ENCODE measurements at places on chromosomes 16 and 17.

DNA sequence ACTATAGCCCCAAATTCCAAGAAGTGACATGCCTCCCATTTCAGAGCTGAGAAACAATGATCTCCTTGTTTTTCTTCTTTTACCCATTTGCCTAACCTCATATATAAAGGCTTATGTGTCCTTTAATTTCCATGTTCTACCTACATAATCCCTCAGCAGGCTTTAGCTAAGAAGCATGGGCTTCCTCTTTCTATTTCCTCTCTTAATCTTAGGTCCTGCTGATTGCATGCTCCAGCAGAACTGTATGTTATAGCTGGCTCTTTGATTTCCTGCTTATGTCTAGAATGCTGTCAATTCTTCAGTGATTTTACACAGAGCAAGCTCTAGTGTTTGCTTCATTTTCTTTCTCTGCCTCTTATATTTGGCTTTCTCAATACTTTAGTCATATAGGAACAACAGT, 151.7 kb upstream of the COX10 start:
- DNase-seq, result no peak

DNA sequence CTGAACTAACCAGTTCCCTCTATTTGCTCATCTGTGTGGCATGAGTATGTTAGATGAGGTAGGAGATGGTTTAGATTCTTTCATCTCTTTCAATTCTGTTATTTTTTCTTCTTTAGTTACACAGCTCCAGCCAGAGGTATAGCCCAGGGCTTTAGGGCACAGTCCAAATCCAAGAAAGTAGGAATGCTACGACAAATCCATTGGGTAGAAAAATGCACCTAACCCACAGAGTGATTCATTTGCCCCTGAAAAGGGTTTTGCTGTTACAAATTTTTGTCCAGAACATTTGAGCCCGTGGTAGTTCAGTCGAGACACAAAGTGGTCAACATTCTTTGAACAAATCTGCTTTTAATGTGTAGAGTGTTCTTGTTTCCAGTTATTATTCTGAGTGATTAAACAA, 250.7 kb downstream of the HS3ST3A1 start:
- DNase-seq, result no peak

DNA sequence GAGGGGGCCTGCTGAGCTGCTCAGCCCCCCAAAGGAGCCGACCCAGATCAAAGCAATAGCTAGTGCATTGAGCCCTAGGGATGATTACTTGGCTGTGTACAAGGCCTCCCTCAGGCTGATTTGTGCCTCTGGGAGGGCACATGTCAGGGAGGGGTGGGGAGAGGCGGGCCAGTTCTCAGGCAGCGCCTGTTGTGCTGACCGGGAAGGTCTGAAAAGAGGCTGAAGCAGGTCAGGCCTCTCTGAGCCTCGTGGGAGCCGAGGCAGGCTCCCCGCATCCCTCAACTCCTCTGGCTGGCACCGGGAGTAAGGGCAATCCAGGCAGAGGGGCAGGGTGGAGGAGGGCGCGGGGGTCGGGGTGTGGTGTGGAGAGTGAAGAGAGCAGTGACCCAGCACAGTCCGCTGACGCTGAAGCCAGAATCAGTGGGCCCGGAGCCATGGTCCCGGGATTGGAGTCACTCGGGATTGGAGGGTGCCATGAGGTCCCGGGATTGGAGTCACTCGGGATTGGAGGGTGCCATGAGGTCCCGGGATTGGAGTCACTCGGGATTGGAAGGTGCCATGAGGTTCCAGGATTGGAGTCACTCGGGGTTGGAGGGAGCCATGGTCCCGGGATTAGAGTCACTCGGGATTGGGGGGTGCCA, 3.0 kb downstream of the DCXR start:
- no peak for DNase-seq

- no peak for DNase-seq
Measured at GRCh38 chr17:50240851-50241250, 33.4 kb upstream of the TMEM92 start.

GRCh38 chr17:57138030-57138911, 53.2 kb downstream of the AKAP1 start:
- DNase-seq, result no peak

GRCh38 chr17:47643116-47643515, 6.6 kb upstream of the KPNB1 start:
- no peak for DNase-seq

- DNase-seq, result peak; percentile 62
Measured at GRCh38 chr16:89122322-89122851, 28.7 kb downstream of the ACSF3 start.

DNA sequence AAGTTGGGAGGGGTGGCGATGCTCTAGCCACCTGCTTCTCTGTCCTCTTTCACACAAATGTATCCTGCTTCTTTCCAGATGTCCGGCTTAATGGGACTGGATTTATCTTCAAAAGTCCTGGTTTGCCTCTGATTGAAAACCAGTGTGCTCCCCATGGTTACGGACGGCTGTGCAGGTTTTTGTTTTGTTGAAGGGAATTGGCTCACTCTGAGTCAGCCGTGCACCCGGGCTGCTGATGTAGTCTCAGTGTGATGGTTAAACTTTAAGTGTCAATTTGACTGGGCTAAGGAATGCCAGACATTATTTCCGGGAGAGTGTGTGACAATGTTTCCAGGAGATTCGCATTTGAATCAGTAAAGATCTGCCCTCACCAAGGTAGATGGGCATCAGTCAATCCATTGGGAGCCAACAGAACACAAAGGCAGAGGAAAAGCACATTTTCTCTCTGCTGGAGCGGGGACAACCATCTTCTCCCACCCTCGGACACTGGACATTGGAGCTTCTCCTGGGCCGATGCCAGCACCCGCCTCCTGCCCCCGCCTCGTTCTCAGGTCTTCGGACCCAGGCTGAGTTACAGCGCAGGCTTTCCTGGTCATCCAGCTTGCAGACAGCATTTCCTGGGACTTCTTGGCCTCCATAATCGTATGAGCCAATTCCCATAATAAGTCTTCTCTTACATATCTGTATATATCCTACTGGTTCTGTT, 126.9 kb upstream of the TNRC6C start:
- DNase-seq, result peak; percentile 15

DNA sequence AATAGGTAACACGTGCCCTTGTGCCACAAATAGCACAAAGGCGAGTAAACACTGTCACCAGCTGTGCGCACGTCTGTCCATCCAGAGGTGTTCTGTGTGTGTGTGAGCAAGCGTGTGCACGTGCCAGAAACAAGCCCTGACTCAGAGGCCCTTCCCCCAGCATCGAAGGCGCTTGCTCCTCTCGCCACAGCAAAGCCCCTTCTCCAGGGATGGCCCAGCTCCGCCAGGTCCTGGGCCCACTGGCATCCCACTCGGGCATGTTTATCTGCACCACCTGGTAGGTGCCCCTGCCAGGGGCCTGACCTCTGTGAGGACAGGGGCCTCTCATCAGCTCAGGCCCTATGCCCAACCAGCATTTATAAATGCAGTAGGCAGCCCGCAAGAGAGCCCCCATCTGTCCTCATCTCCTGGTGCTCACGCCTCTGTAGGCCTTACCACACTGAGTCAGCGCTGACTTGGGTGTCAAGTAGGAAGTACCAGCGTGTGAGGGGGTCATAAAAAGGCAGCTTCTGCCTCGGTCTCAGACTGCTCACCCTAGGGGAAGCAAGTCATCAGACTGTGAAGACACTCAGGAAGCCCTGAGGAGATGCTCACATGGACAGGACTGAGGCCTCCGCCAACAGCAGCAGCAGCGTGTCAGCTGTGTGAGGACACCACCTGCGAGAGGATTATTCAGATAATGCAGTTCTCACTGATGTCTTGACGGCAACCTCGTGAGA, 10.8 kb downstream of the TMEM235 start:
- no peak for DNase-seq

- DNase-seq, result no peak
Measured at GRCh38 chr16:84544031-84544773, 39.7 kb upstream of the MEAK7 start.

GRCh38 chr16:55037046-55037445, 106.4 kb downstream of the IRX5 start:
- DNase-seq, result no peak

- no peak for DNase-seq
Measured at GRCh38 chr17:71472809-71473789, 647.7 kb upstream of the SOX9 start.

- DNase-seq, result no peak
Measured at GRCh38 chr16:48499923-48500381, 110.0 kb downstream of the N4BP1 start.

DNA sequence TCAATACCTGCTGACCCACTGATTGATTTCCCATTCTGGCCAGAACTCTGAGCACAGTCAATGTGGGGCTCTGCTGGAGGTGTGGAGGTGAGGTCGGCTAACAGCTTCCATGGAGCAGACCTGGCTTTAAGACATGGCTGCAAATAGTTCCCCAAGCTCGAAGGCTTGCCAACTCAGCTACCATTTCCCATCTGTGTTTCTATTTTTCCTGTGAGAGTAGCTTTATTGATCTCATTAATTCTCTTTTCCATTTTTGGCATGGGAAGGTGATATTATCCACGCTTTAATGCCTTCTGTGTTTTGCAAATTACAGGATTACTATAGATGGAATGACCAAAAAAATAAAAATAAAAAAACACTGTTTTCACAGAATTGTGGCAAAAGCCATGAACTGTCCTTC, 151.6 kb upstream of the XYLT1 start:
- no peak for DNase-seq

GRCh38 chr17:36127911-36128310, 24.3 kb downstream of the CCL4 start:
- DNase-seq, result no peak

DNA sequence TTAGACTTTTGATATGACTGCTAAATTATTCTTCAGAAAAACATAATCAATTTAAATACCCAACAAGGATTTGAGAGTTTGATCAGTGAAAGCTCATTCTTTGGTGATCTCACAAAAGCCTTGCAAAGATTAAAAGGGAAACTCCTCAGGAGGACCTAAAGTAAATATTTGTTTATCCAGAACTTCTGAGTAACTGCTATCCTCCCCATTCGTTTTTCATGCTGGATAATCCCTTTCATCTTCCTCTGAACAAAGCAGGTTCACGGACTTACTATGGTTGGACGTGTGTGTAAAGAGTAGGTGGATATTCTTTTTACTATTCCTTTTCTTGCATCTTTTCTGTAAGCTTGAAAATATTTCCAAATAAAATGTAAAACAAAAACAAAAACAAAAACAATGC, 124.7 kb downstream of the CPPED1 start:
- DNase-seq, result no peak

DNA sequence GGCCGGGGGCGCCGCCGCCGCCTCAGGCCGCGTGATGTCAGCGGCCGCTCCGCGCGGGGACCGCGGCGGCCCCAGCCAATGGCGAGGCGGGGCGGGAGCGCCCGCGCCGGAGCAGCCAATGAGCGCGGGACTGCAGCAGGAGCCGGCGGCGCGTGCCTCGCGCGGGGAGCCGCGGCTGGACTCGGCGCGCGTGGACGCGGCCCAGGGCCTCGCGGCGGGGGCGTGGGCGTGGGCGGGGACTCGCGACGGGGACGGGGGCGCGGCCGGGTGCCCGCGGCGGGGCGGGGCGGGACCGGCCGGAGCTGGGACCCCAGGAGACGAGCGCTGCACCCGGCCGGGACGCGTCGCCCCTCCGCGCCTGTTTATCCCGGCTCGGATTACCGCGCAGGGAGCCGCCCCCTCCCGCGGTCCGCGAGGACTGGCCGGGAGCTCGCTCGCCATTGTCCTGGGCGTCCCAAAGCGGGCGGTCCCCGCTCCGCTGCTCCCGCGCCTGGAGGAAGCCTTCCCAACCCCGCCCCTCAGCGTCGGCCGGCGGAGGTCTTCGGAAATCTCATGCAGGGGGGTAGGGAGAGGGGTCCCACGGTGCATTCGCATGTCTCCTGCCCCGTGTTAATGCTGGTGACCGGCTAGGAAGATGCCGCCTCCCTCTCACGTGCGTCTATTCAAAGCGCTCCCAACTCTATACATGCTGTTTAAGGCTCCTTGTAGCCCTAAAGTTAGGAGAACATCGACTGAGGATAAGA, at the start of gene RNF157:
TSS of gene RNF157 (minus strand) at position 33 of the 743 bp plus-strand sequence. CDS start 253 bp downstream, outside the sequence.
- peak; percentile 60 for DNase-seq

DNA sequence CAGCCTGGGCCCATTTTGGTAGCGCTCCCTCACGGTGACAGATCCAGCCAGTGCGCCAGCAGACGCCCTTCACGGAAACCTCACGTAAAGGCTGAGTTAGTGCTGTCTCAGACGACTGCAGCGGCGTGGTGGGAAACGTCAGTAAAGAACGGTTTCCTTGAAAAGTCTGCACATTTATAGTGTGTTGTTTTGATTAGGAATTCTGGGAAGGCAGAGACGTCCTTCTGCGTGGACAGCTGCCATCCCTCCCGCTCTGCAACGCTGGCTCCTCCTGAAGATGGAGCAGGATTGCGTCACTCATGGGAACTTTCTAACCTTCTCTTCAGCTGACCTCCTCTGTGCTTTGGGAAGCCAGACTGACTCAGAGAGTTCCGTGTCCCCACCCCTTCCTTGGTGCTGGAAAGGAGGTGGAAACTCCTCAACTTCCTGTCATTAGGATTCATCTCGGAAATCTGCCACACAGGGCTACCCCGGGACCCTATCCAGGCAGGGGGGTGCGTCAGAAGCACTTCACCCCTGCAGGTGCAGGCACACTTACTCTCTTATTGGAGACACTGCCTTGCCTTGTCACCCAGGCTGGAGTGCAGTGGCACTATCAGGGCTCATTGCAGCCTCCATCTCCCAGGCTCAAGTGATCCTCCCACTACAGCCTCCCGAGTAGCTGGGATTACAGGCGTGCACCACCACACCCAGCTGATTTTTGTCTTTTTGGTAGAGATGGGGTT, 24.3 kb upstream of the CRISPLD2 start:
- no peak for DNase-seq

- no peak for DNase-seq
Measured at GRCh38 chr17:43736389-43736788, 22.2 kb downstream of the SOST start.

DNA sequence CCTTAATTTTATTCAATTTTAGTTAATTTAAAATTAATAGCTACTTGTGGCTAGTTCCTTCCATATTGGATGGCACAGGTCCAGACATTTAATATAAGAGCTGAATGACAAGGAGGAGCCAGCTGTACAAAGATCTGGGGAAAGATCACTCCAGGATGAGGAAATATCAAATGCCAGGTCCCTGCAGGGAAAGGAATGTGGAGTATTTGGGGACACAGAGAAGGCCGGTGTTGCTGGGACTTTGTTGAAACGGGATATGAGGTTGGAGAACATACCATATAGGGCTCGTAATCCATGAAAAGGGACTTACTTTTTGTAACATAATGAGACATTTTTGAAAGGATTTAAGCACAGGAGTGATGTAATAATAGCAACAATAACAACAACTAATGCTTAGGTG, 426.8 kb downstream of the HS3ST4 start:
- DNase-seq, result no peak

- peak; percentile 23 for DNase-seq
Measured at GRCh38 chr17:83183951-83184506, 104.6 kb downstream of the METRNL start.

GRCh38 chr16:3472878-3473595, 22.3 kb downstream of the C16orf90 start:
- no peak for DNase-seq

GRCh38 chr17:12390631-12391030, 275.1 kb upstream of the MYOCD start:
- no peak for DNase-seq
